AG10803 (cell line): ENCODE measurements at places on chromosomes 2 and 18.

GRCh38 chr18:73750052-73750451, 397.6 kb downstream of the FBXO15 start:
- no peak for DNase-seq

DNA sequence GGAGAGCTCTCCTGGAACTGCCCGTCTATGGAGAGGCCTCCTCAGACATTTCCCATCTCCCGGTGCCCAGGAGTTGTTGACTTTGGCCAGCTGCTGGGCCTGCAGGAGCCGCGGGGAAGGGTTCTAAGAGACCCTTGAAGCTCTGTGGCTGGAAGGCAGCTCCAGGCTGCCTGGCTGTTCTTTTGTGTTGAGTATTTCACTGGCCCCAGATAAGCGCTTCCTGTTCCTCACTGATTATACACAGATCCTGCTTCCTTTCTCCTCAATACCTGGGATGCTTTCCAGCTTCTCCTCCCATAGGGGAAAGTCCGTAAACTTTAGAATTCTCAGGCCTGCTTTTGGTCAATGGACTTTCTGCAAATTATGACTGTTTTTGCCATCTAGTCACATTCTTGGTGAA, 57.8 kb downstream of the TGOLN2 start:
- DNase-seq, result no peak

- peak; percentile 21 for DNase-seq
Observed at GRCh38 chr2:168920504-168921157, 19.5 kb downstream of the G6PC2 start.

GRCh38 chr18:71398531-71398930, 1109.7 kb downstream of the SOCS6 start:
- no peak for DNase-seq

DNA sequence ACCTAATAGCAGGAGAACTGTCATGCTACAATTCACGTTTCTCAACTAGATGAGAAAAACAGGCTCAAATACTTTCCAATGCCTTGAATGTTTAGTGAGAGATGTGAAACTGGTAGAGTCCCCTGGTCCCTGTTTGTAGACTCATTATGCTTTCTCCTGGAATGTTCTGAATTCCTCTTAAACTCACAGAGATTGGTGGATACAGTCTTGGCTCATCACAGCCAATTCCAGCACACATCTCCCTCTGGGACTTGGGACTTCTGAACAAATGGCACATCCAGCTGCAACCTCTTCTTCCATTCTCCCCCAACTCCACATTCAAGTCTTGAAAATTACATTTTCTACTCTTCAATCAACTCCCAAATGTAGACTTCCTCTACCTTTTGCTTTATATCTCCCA, 58.4 kb upstream of the NT5C1B start:
- peak; percentile 33 for DNase-seq

GRCh38 chr2:3638456-3638810, 19.6 kb upstream of the ALLC start:
- no peak for DNase-seq

GRCh38 chr2:218644721-218645120, 14.7 kb downstream of the ZNF142 start:
- DNase-seq, result no peak

DNA sequence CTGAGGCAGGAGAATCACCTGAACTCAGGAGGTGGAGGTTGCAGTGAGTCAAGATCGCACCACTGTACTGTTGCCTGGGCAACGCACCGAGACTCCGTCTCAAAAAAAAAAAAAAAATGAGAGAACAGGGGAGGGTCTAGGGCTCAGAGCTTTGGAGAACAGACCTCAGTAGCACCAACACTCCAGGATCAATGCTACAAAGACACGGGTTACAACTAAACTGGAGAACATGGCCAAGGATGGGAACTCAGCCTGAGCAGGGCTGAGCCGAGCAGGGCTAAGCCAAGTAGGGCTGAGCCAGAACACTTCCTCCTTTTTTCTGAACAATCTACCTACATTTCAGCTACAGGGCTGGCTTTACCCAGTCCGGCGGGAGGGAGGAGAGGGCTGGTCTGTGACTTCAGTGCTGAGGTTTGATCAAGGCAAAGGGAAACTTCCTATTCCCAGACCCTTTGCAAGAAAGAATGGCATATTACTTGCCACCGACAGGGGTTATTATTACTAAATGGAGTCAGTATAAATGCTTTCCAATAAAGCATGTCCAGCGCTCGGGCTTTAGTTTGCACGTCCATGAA, 2.9 kb upstream of the CASP8 start:
- no peak for DNase-seq

- DNase-seq, result no peak
Observed at GRCh38 chr2:188364033-188364630, 72.5 kb downstream of the GULP1 start.

GRCh38 chr2:59926731-59927130, 626.7 kb downstream of the BCL11A start:
- DNase-seq, result no peak

- peak; percentile 24 for DNase-seq
Observed at GRCh38 chr2:190713471-190713870, 64.6 kb downstream of the NAB1 start.

DNA sequence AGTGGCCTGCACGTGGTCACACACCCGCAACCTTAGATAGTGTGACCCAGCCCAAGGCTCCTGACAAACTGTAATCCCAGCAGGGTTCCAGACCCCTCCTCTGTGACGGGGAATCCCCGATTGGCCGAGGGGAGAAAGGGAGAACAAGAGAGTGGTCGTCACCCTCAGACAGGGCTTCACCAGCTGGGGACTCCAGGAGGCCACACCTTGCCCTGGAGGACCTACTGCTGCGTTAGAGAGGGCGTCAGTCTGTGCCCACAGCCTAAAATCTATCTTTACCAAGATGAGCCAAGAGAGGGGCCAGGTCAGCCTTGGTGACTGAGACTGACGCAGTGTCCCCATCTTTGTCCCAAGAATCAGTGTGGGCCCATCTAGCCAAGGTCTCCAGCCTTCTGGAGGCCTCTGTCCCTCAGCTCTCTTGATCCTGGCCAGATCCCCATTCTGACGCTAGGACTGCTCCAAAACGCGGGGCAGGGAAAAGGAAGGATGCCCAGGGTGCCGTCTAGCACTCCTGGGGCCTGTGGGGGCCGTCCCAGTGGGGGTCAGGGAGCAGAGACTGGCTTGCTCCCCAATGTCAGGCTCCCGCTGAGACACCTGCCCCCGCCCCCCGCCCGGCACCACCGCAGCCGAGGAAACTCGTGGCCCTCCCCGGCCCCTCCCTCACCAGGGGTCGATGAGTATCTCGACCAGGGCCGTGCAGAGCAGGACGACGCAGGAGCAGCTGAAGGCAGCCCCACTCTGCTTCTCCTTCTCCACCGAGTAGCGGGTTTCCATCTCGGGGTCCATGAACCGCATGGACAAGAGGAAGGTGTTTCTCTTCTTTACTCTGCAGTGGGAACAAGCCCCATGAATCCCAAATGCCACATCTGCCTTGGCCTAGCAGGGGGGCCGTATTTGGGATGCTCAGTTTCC, 40.9 kb downstream of the CENPO start:
- no peak for DNase-seq
